ENCODE measurements at places on chromosomes 12 and 14.

GRCh38 chr14:90560558-90560957 is 163.7 kb downstream of the CALM1 start:
- DNase-seq = no peak

GRCh38 chr14:77053046-77053841 is 24.7 kb upstream of the IRF2BPL start:
- DNase-seq = peak; percentile 56

- no peak for DNase-seq
These were observed 413.2 kb downstream of the FLRT2 start for GRCh38 chr14:85943192-85943591.

DNA sequence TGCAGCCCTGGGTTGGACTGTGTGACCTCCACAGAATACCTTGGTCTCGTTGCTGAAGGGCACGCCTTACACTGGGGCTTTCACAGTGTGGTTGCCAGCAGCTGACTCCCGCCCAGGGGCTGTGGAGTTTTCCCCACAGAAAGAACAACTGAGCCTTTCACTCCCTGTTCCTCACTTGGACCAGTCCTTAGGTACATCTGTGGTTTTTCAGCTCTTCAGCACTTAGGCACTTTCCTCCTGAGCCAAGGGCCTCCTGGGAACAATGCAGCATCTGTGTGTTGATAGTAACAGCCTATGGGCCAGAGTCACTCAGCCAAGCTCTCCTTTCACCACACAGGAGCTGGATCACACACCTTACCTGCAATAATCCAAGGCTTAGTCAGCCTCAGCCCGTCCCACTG is 25.0 kb downstream of the ERP27 start:
- DNase-seq = no peak

GRCh38 chr14:100729982-100730381 is 3.3 kb downstream of the DLK1 start:
- no peak for DNase-seq

GRCh38 chr14:95993768-95994592 is 45.2 kb upstream of the C14orf132 start:
- no peak for DNase-seq

- no peak for DNase-seq
These were observed 297.7 kb upstream of the CLEC14A start for GRCh38 chr14:38553586-38553985.

- no peak for DNase-seq
These were observed 521.1 kb upstream of the MGAT4C start for GRCh38 chr12:86777325-86777724.

DNA sequence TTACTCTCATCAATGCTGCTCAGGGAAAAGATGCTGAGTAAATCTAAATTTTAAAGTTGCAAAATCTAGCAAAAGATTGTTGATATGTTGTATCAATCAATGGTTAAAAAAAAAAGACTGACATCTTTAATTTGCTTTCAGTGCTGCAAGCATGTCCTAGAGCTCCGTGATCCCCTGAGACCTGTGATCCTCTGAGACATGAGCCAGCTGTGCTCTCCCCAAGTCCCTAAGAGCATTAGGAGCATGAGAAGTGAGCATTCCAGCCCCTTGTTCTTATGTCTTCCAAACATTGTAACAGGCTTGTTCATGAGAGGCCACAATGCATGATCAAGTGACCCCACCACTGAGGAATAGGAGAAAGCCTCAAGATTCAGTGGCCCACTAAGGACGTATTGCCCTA is 116.6 kb downstream of the DAD1 start:
- no peak for DNase-seq

Data from HuH-7.5 (cell line).